ENCODE measurements at places on chromosomes 1 and 21. TPM values are rescaled to one million over a fixed set of nuclear protein-coding genes. Genes with fewer than 3 reads are reported as not detected.

Gene F3
- not detected for total RNA-seq

Gene CNKSR1
- total RNA-seq: 2.4 TPM

Gene RABIF
- 15.1 TPM for total RNA-seq

Gene C1QTNF12
- 7.1 TPM for total RNA-seq

Gene SPRR2B
- not detected for total RNA-seq

Gene CDK11A
- 162 TPM for total RNA-seq

Gene FAM72B
- total RNA-seq: not detected

Gene ZNF684
- 5.7 TPM for total RNA-seq

Gene KRTAP21-1
- total RNA-seq: not detected

Gene BCL10
- total RNA-seq: 31.4 TPM

Gene SHE
- not detected for total RNA-seq

Gene GSTM4
- total RNA-seq: 2.5 TPM

Gene OPTC
- not detected for total RNA-seq

Gene FAM20B
- total RNA-seq: 22.7 TPM

Gene PCAT6
- 0.71 TPM for total RNA-seq

Gene GJB3
- not detected for total RNA-seq

Gene OR2L5
- total RNA-seq: 0.23 TPM

Gene TMEM59
- total RNA-seq: 201 TPM

Gene MDM4
- 272 TPM for total RNA-seq

Gene FCRL6
- total RNA-seq: 2.1 TPM

Gene ZDHHC18
- total RNA-seq: 37.4 TPM

Gene GPR61
- 1.2 TPM for total RNA-seq

Gene NEK2
- total RNA-seq: 0.16 TPM

Gene KCNK2
- total RNA-seq: not detected

Gene LCE2B
- not detected for total RNA-seq

Gene TFF3
- not detected for total RNA-seq

Gene NPHS2
- total RNA-seq: not detected

Gene GSTM5
- not detected for total RNA-seq

Gene NPR1
- total RNA-seq: not detected

Gene C1orf56
- total RNA-seq: 4.2 TPM

Gene KRTAP12-2
- total RNA-seq: not detected
